Mesothelial cell of epicardium (in vitro differentiated cells): ENCODE measurements at places on chromosomes 5 and 9.

DNA sequence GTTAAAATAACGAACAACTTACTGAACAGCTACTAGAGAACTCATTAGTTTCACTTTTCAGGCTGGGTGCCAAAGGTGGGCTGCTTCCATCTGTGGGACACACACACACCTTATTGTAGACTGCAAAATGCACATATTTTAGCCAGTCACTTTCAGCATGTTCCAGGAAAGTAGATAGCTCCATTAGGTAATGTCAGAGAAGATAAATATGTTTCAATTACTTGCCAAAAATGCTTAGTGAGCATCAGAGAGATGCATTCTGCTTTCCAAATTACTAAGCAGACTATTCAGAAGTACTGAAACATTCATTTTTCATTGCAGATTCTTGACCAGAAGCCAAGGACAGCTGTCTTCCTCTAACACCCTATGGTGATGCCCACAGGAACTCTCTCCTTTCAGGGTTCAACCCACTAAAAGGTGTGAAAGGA, 56.2 kb upstream of the APC start:
- no peaks in the 10 kb centered on the region for H3K36me3 ChIP-seq
- no peak overlapping the region for H3K27ac ChIP-seq
- DNase-seq: no peak
- peaks cover 35% of the 10 kb centered on the region for H3K4me1 ChIP-seq

DNA sequence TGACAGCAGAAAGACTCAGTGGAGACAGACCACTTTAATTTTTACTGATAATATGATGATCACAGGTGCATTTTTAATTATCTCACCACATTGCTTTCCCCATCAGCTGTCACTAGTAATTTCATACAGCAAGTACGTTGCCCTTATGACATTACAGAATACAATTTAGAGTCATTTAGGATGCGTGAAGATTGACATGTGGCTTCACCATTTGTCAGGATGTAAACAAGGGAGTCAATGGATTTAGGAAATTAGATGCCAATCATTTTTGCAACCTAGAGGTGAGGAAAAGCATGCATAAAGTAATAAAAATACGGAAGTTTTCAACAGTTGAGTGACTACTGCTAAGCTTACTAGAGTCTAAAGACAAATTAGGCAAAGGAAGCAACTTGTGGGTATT, 1129.6 kb downstream of the PTPRD start:
- H3K27me3 ChIP-seq: no peaks in the 10 kb centered on the region
- no peak overlapping the region for H3K4me3 ChIP-seq
- no peaks in the 10 kb centered on the region for H3K36me3 ChIP-seq
- no peaks in the 10 kb centered on the region for H3K4me1 ChIP-seq
- H3K27ac ChIP-seq: no peak overlapping the region

DNA sequence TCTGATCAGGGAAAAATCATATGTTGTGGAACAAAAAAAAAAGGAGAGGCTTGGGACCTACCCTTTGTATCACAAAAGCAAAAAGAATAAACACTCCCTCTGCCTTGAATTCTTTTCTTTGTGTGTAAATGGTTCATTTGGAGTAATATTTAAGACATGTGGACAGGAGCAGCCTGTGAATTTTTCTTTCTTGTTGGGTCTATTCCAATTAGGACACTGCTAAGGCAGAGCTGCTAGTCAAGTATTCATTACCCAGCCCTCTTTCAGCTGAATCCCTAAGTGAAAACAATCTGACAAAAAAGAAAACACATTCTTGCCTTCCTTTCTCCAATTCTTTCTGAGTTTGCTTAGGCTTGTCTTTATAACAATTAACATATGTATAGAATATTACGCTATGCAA, 330.0 kb downstream of the EBF1 start:
- no peaks in the 10 kb centered on the region for H3K36me3 ChIP-seq
- peaks cover 19% of the 10 kb centered on the region for H3K4me1 ChIP-seq
- no peak overlapping the region for H3K4me3 ChIP-seq

DNA sequence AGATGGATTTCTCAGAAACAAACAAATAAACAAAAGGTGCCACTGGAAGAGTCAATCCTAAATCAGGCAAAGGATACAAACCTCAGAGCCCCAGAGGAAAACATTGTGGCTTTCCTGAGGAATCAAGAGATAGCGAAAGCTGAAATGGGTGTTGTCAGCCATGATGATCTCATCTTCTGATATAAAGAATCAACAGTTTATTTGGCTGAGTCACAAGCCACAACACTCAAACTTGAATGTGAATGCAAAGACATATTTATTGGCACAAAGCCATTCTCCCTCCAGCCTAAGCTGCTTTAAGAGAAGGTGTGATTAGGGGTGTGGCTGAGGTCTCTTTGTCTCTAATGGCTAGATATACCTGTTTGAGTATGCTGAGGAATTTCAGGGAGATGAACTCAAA, 73.3 kb upstream of the NREP start:
- H3K4me3 ChIP-seq: no peak overlapping the region
- no peaks in the 10 kb centered on the region for H3K27me3 ChIP-seq
- H3K36me3 ChIP-seq: no peaks in the 10 kb centered on the region
- H3K27ac ChIP-seq: no peak overlapping the region
- DNase-seq: no peak

- no peaks in the 10 kb centered on the region for H3K36me3 ChIP-seq
- H3K4me1 ChIP-seq: peaks cover 19% of the 10 kb centered on the region
- DNase-seq: peak; percentile 40
- no peak overlapping the region for H3K27ac ChIP-seq
- no peak overlapping the region for H3K4me3 ChIP-seq
- H3K27me3 ChIP-seq: peaks cover 5% of the 10 kb centered on the region
These were observed 759.5 kb downstream of the TAF11L14 start for GRCh38 chr5:18393565-18394442.

GRCh38 chr5:77306531-77306930, 96.1 kb downstream of the PDE8B start:
- H3K4me1 ChIP-seq: peaks cover 34% of the 10 kb centered on the region
- no peak overlapping the region for H3K4me3 ChIP-seq
- H3K27ac ChIP-seq: no peak overlapping the region
- H3K36me3 ChIP-seq: no peaks in the 10 kb centered on the region

GRCh38 chr5:109917966-109918365, 228.2 kb downstream of the MAN2A1 start:
- no peaks in the 10 kb centered on the region for H3K36me3 ChIP-seq
- H3K4me1 ChIP-seq: no peaks in the 10 kb centered on the region
- DNase-seq: no peak

- no peaks in the 10 kb centered on the region for H3K4me1 ChIP-seq
- H3K36me3 ChIP-seq: no peaks in the 10 kb centered on the region
- no peaks in the 10 kb centered on the region for H3K27me3 ChIP-seq
- no peak for DNase-seq
- H3K4me3 ChIP-seq: no peak overlapping the region
These were observed 1203.4 kb upstream of the DMAC1 start for GRCh38 chr9:9002826-9003583.

DNA sequence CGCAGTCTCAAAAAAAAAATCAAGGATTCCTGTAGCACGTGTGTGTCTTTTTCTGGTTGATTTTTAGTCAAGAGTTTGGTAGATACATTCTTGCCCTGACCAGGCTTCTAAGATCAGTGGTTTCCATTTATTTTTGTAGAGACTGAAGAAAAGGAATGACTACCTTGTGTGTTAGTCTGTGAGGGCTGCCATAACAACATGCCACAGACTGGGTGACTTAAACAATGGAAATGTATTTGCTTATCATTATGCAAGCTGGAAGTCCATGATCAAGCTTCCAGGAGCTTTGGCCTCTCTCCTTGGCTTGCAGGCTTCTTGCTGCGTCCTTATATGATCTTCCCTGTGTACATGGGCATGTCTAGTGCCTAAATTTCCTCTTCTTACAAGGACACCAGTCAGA, 127.0 kb downstream of the CCDC192 start:
- no peak overlapping the region for H3K27ac ChIP-seq
- no peak for DNase-seq
- no peak overlapping the region for H3K4me3 ChIP-seq
- no peaks in the 10 kb centered on the region for H3K36me3 ChIP-seq
- H3K4me1 ChIP-seq: peaks cover 7% of the 10 kb centered on the region

DNA sequence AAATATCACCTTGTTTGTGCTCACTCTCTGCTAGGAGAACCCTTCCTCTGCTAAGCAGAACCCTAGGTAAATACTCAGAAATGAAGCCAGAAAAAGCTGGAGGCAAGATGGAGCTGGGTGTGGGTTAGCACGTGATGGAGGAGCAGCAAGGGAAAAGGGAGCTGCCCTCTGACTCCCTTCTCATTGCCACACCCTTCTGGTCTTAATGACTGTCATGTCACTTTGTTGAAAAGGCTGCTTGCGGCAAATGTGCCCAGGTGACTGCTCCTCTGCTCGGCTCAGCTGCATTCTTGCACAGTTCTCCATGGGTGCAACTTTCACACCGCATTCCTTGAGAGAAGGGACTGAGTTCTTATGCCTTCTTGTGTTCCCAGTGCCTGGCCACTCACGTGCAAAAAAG, 36.4 kb upstream of the TBC1D2 start:
- H3K27ac ChIP-seq: no peak overlapping the region
- H3K36me3 ChIP-seq: no peaks in the 10 kb centered on the region

- no peak for DNase-seq
- H3K27me3 ChIP-seq: no peaks in the 10 kb centered on the region
- H3K4me1 ChIP-seq: peaks cover 22% of the 10 kb centered on the region
These were observed 16.8 kb upstream of the PRLR start for GRCh38 chr5:35246900-35247647.

GRCh38 chr5:107555425-107556090, 115.2 kb downstream of the EFNA5 start:
- H3K27ac ChIP-seq: no peak overlapping the region
- peaks cover 49% of the 10 kb centered on the region for H3K4me1 ChIP-seq

- no peak overlapping the region for H3K27ac ChIP-seq
- H3K4me3 ChIP-seq: no peak overlapping the region
- no peak for DNase-seq
- no peaks in the 10 kb centered on the region for H3K36me3 ChIP-seq
These were observed 369.9 kb upstream of the PTGER4 start for GRCh38 chr5:40309851-40310250.

GRCh38 chr5:133203317-133204305, 151.8 kb downstream of the HSPA4 start:
- DNase-seq: no peak
- H3K27me3 ChIP-seq: peaks cover 6% of the 10 kb centered on the region
- H3K27ac ChIP-seq: no peak overlapping the region
- peaks cover 11% of the 10 kb centered on the region for H3K4me1 ChIP-seq

DNA sequence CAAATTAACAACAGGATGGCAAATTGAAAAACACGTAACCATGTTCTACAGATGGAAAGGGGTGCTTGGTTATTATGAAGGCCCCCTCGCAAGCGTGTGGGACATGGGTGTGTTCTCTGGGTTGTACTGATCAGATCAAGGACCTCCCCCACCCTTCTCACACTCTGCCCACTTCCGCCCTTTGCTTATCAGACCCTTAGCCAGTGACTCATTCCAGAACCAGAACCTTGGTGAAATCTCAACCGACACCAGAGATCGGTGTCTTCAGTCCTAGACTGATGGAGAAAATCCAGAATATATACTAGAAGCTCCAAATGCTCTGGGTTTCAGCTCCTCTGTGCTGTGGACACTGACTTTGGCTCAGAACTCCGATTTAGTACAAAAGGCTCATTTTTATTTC, 64.9 kb downstream of the PTTG1 start:
- peaks cover 2% of the 10 kb centered on the region for H3K27me3 ChIP-seq
- DNase-seq: no peak
- H3K4me3 ChIP-seq: no peak overlapping the region
- no peaks in the 10 kb centered on the region for H3K4me1 ChIP-seq
- no peaks in the 10 kb centered on the region for H3K36me3 ChIP-seq

GRCh38 chr9:37415011-37415719, 7.3 kb upstream of the GRHPR start:
- H3K27me3 ChIP-seq: no peaks in the 10 kb centered on the region
- H3K27ac ChIP-seq: peak overlapping the region; percentile 79
- H3K4me1 ChIP-seq: peaks cover 19% of the 10 kb centered on the region
- DNase-seq: no peak
- H3K36me3 ChIP-seq: no peaks in the 10 kb centered on the region

- DNase-seq: no peak
- H3K4me3 ChIP-seq: no peak overlapping the region
- no peak overlapping the region for H3K27ac ChIP-seq
- peaks cover 5% of the 10 kb centered on the region for H3K36me3 ChIP-seq
- H3K4me1 ChIP-seq: peaks cover 34% of the 10 kb centered on the region
These were observed 61.1 kb downstream of the OXCT1 start for GRCh38 chr5:41809128-41809527.

GRCh38 chr5:120852222-120852860, 388.2 kb downstream of the PRR16 start:
- H3K36me3 ChIP-seq: no peaks in the 10 kb centered on the region
- DNase-seq: no peak
- peaks cover 1% of the 10 kb centered on the region for H3K4me1 ChIP-seq
- no peak overlapping the region for H3K27ac ChIP-seq
- H3K4me3 ChIP-seq: no peak overlapping the region

GRCh38 chr5:177500685-177501522, 3.5 kb upstream of the PDLIM7 start:
- peak overlapping the region; percentile 71 for H3K27ac ChIP-seq
- H3K4me3 ChIP-seq: no peak overlapping the region
- DNase-seq: peak; percentile 95
- no peaks in the 10 kb centered on the region for H3K36me3 ChIP-seq
- peaks cover 34% of the 10 kb centered on the region for H3K4me1 ChIP-seq

DNA sequence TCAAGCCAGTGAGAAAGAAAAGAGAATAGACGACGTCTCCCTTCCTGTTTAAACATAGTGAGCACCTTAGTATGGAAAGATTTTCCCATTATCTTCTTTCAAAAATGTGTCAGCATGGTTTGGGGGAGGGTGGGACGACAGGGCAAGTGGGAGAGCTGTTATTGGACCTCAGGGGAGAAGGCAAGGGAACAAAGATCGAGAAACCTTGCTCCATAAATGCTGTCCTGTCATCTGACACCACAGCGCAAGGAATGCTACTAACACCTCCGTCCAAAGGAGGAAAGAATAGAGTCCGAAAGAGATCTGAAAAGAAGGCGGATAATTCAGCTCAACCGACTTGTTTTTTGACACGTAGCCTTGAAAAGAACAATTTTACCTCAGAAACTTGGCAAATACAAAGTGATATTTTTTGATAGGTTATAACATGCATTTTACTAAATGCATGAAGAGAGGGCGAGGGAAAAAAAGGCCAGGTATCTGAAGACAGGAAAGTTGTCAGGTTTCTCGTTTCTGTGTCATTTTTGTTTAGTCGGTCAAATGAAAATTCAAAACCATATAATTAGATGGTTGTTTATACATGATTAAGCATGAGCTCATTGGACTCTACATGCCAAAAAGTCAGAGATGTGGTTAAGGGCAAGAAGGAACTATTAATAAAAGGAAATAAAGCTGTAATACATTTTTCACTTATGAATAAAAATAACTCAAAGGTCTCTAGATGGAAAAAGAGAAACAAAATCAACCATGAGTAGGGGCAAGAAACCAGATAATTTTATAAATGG, 155.7 kb downstream of the GLIS3 start:
- H3K27me3 ChIP-seq: peaks cover 3% of the 10 kb centered on the region
- H3K4me3 ChIP-seq: no peak overlapping the region
- no peak overlapping the region for H3K27ac ChIP-seq
- no peaks in the 10 kb centered on the region for H3K36me3 ChIP-seq

GRCh38 chr5:106262395-106262794, 1408.3 kb downstream of the EFNA5 start:
- H3K36me3 ChIP-seq: no peaks in the 10 kb centered on the region
- H3K4me3 ChIP-seq: no peak overlapping the region
- no peaks in the 10 kb centered on the region for H3K27me3 ChIP-seq
- DNase-seq: no peak
- H3K4me1 ChIP-seq: no peaks in the 10 kb centered on the region
- H3K27ac ChIP-seq: no peak overlapping the region
